ENCODE measurements at places on chromosomes 7 and 10. TPM values are rescaled to one million over a fixed set of nuclear protein-coding genes. Genes with fewer than 3 reads are reported as not detected.

The NACAD gene
- 0.02 TPM for total RNA-seq

The FRAT2 gene
- total RNA-seq, result 9.0 TPM

The TAS2R3 gene
- 1.3 TPM for total RNA-seq

The CYP26C1 gene
- not detected for total RNA-seq

The ELOVL3 gene
- not detected for total RNA-seq

The HYAL4 gene
- not detected for total RNA-seq

The GOLGA7B gene
- total RNA-seq, result 5.6 TPM

The AGMO gene
- not detected for total RNA-seq

The NKX2-3 gene
- total RNA-seq, result not detected

The LIPJ gene
- 0.18 TPM for total RNA-seq

The EGFR gene
- not detected for total RNA-seq

The HDAC9 gene
- total RNA-seq, result 0.16 TPM

The CLDN4 gene
- total RNA-seq, result not detected

The OPN4 gene
- total RNA-seq, result not detected

The GHITM gene
- total RNA-seq, result 114 TPM

The CTAGE4 gene
- 2.3 TPM for total RNA-seq

The GHRHR gene
- not detected for total RNA-seq

The CABCOCO1 gene
- not detected for total RNA-seq

The LAMB4 gene
- total RNA-seq, result not detected

The PRSS58 gene
- not detected for total RNA-seq

The CDC14C gene
- total RNA-seq, result not detected

The STAG3 gene
- 21.7 TPM for total RNA-seq

The PRR15 gene
- not detected for total RNA-seq

The GIMAP8 gene
- 27.8 TPM for total RNA-seq

The PRKG1 gene
- not detected for total RNA-seq

The AKR1C8 gene
- total RNA-seq, result 0.23 TPM

The PODXL gene
- total RNA-seq, result 1.5 TPM

The CYP2E1 gene
- total RNA-seq, result 0.39 TPM

Data from T-helper 2 cell treated with Interferon-gamma antibody and Interleukin-4, amounts not matched to agents 100 ng/mL and 5 ng/mL, for 36 hours (primary cell).